Neural progenitor cell (in vitro differentiated cells): ENCODE measurements at places on chromosomes 16 and 17.

- DNase-seq: no peak
These were observed 32.4 kb upstream of the JPH3 start for GRCh38 chr16:87569601-87570571.

GRCh38 chr16:50360033-50360778, 8.6 kb downstream of the BRD7 start:
- no peak for DNase-seq

DNA sequence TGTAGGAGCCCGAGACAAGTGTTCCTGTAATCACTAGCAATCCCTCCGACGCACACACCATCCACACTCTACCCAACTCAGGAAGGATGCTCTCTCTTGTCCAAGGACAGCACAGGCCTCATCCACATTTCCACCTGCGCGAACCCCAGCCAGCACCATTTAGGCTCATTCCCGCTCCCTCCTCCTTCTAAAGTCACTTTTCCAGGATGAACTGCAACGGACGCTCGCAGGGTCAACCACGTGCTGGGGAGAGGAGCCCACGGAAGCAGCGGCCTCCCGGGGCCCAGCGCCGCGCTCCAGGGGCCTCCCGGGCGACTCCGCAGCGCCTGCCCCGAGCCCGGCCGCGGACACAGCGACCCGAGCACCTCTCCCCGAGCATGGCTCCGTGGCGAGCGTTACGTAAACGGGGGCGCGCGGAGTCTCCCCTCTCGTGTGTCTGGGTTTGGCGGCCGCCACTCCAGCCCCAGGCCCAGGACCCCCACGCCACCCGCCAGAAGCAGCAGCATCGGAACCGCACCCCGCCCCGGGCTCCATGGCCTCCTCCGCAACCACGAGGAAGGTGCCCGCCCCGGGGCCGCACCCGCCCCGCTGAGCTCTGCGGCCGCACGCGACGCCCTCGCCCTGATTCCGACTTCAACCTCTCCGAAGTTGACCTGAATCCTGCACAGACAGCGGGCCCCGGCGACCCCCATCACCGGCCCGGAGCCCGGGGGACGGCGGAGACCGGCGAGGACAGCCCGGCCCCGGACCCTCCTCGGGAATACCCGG, 668 bp downstream of the USP36 start:
- DNase-seq: peak; percentile 52

GRCh38 chr16:48103591-48103990, 52.2 kb downstream of the ABCC12 start:
- DNase-seq: no peak

DNA sequence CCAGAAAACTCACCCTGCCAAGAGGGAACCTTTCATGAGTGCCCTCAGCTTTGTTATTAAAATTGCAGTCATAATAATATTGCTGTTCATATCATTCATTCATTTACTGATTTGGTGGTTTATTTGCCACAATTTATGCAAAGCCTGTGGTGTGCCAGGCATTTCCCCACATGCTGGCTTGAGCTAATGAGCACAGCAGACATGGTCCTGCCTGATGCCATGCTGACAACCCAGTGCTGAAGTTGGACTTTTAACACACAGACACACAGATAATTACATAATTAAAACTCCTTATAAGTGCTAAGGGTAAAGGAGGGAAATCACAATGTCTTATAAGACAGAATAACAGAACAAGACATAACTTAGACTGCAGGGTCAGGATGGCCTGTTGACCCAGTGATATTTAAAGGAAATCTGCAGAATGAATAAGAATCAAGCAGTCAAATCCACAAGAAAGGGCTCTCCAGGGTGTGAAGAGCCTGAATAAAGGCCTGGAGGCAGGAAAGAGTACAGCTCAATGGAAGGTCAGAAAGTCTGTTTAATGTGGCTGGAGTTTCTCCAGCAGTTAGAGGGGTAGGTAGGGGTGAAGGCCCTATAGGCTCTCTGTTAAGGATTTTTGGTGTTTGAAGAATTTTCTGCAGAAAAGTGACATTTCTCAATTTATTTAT, 196.9 kb upstream of the CDH11 start:
- DNase-seq: peak; percentile 44

GRCh38 chr17:31688701-31689100, 170.3 kb downstream of the COPRS start:
- no peak for DNase-seq

DNA sequence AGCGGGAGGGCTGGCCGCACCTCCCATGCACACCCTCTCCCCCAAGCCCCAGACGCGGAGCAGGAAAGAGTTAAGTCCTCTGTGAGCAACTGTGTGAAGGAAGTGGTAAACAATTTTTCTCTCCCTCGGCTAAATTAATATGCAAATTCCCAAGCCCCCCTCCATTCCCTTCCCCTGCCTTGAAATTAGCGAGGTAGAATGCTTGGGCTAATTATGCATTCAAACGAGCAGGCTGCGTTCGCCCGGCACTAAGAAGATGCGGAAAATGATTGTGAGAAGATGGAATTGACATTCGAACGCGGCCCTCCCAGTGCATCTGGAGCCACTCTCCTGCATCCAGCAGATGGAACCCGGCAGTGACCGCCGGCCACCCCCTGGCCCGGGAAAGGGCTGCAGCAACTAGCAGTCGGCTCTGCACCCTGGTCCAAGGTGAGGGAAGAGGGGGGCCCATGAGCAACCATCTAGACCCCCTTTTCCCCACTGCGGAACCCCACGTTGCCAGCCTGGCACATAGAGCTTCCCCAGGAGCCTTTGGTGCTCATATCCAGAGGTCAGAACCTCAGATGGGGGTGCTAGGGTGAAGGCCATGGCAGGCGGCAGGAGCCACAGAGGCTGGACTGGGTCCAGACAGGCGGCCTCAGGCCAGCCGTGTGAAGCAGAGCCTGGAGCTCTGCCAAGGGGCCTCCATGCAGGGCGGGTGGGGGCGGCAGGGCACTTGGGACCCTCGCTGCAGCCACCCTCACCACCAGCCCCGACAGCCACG, 49.1 kb upstream of the ACSF3 start:
- no peak for DNase-seq

- DNase-seq: no peak
These were observed 10.9 kb upstream of the C16orf54 start for GRCh38 chr16:29756654-29757053.

GRCh38 chr17:45305530-45306087, 11.2 kb downstream of the MAP3K14 start:
- no peak for DNase-seq

DNA sequence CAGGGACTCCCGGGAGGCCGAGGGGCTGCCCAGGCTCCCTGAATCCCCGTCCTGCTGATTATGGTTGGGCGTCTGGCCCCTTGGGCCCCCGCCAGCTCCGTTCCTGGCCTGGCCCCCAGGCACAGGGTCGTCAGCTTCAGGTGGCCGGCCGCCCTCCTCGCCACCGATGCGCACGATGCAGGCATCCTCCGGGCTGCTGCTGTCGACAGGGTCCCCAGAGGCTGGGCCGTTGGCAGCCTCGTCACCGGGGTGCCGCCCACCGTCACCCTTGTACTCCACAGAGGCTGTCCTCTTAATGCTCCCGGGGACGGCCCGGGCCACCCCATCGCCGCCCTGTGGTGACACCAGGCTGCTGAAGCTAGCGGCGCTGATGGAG, 60.4 kb downstream of the PRMT7 start:
- no peak for DNase-seq

DNA sequence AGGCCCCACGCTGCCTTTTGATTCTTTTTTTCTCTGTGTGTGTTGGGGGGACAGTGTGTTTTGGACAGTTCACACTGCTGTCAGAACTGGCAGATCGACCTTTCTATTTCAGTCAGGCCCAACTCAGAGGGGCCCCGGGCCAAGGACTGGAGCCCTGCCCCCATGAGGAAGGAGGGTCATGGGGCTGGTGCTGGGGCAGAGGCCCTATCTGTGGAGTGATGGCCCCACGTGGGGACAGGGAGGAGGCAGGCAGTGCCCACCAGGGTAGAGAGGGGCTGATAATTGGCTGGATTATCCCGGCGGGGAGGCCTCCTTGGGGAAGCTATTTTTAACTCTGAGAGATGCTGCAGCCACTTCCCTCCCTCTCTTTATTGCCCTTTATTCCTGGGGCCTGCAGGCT, 5.7 kb upstream of the KCNJ12 start:
- DNase-seq: peak; percentile 90

DNA sequence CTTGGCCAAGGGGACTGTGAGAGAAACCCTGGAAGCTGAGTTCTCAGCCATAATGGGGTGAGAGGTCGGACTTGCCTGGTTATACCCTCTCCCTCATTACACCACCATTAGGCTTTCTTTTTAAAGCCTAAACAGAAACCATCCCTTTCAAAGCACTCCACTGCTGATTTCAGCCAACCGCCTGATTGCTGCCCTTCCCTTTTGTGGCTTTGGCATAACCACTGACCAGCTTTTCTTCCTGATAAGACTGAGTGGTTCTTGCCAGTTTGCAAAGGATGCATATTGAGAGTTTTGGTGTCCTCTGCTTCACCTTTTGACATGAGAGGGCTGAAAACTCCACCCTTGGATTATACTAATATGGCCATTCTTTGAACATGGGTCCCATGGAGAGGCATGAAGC, 308.2 kb upstream of the GOT2 start:
- no peak for DNase-seq

- no peak for DNase-seq
These were observed 91.8 kb downstream of the TMEM132E start for GRCh38 chr17:34671191-34671590.

DNA sequence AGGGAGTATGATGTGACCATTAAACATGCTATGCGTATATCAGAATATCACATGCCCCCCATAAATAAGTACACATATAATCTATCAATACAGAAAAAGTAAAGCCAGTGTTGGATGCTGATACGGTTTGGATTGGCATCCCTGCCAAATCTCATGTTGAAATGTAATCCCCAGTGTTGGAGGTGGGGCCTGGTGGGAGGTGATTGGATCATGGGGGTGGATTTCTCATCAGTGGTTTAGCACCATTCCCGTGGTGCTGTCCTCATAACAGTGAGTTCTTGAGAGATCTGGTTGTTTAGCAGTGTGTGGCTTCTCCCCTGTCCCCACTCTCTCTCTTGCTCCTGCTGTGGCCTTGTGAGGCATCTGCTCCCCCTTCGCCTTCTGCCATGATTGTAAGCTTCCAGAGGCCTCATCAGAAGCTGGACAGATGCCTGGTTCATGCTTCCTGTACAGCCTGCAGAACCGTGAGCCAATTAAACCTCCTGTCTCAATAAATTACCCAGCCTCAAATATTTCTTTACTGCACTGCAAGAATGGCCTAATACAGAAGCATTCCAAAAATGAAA, 88.9 kb downstream of the AATF start:
- no peak for DNase-seq

- DNase-seq: no peak
These were observed 347.6 kb downstream of the WWOX start for GRCh38 chr16:78446992-78447563.

- no peak for DNase-seq
These were observed 11.4 kb downstream of the CCR7 start for GRCh38 chr17:40553694-40554534.

DNA sequence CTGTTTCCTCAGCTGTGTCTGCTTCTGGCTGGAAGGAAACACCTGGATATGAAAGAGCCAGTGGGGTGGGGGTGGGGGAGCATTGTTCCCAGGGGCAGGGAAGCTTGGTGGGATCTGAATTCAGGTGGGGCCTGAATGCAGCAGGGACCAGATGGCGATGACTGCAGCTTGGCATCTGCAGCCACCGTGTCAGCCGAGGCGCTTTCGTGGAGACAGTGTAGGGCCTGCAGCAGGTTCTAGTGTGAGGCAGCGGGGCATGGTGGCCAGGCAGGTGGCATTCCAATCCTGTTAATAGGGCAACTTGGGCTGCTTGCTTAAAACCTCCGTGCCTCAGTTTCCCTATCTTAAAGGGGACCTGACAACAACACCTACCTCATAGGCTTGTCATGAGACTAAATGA, 1.7 kb downstream of the PIK3R6 start:
- no peak for DNase-seq
